ENCODE measurements at places on chromosomes 1 and 21.

- no peak for DNase-seq
These were observed 1.9 kb downstream of the BTF3L4 start for GRCh38 chr1:52057876-52058415.

- no peak for DNase-seq
These were observed 27.0 kb downstream of the ALPL start for GRCh38 chr1:21536218-21536617.

GRCh38 chr1:36645867-36646266 is 163.2 kb upstream of the CSF3R start:
- DNase-seq: no peak

DNA sequence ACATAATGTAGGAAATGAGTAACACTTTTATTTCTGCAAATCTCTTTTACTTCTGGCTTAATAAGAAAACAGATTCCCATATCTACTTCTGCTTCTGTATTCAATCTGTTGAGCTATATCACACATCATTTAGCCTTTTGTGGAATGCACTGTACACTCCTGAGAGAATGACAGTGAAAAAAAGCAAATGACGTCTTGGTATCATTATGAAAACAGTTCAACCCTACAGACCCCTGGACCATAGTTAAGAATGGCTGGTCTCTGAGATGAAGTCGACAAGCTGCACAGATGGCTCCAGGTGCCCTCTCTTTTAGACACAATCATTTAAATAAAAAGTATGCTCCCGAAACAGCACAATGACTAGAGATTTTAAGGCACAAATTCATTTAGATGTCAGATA is 247.0 kb downstream of the RERE start:
- no peak for DNase-seq

GRCh38 chr1:91712981-91713841 is 172.7 kb downstream of the TGFBR3 start:
- DNase-seq: peak; percentile 56

DNA sequence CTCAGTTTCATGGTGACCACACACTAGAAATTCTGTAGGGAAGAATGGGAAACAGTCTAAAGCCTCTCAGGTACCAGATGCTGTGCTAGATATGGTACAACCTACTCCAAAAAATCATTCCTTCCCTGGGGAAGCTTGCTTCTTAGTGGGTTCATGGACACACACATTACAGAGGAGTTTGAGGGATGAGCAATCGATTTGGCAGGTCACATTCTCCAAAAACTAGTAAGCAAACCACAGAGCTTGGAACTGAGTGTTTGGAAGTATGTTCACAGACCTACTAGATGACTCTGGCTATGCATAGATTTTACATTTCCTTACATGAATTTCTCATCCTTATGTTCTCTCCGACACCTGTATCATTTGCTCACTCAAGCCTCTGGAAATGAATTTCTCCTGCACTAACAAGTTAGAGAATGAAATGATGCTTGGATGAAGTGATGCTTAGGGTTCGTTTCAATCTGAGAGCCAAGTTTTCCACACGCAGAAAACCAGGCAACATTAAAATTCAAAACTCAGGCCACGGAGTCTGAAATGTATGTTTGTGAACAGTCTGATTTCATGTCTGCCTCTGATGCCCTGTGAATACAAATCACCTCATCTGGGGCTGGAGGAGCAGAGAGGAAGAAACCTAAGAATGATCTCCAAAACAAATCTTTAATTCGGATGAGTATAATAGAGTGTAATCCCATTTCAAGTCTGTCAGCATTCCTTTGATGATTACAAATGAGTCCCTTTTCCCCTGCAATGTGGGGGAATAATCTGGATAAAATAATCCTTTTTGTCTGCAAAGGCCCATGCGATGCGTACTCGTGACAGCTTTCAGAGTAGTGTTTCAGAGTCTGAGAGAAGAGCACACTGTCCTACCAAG is 11.0 kb downstream of the EVA1C start:
- DNase-seq: no peak

GRCh38 chr1:85349224-85349623 is 72.8 kb upstream of the BCL10 start:
- DNase-seq: no peak

- DNase-seq: no peak
These were observed 6.3 kb downstream of the ZBTB8B start for GRCh38 chr1:32470991-32471694.

DNA sequence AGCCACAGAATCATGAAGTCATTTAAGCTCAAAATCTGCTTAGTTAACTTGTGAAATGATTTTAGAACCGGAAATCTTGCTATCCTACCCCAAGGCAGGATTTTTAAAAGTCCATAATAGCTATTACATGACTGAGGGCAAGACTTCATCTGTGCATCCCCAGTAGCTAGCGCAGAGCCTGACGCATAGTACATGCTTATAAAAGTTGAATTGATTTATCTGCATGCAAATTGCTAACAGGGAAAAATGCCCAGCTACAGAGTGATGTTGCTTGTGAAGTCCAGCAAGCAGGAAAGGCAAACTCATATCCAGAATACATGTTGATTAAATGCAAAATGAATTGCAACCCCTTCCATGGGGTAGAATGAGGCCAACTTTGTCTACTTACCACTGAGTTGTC is 8.1 kb upstream of the MAP1LC3C start:
- no peak for DNase-seq

DNA sequence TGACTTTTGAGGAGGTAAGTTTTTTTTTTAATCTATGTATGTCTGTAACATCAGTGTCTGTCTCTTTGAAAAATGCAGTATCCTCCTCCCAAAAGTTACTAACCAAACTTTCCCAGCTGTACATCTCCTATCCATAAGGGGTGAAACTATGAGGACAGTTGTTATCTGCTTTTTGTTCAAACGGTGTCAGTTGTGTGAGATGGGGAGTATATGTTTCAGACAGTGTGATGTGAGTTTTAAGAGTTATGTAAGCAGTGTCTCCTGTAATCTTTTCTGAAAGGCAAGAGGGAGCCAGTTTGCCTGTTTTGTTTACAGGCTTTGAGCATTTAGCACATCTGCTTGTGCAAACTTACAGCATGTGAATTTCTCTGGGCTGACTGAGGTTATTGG is 34.8 kb upstream of the CACYBP start:
- no peak for DNase-seq

GRCh38 chr1:80047791-80048190 is 1041.3 kb upstream of the ADGRL4 start:
- DNase-seq: no peak

GRCh38 chr1:245503548-245503947 is 348.8 kb downstream of the KIF26B start:
- DNase-seq: no peak

DNA sequence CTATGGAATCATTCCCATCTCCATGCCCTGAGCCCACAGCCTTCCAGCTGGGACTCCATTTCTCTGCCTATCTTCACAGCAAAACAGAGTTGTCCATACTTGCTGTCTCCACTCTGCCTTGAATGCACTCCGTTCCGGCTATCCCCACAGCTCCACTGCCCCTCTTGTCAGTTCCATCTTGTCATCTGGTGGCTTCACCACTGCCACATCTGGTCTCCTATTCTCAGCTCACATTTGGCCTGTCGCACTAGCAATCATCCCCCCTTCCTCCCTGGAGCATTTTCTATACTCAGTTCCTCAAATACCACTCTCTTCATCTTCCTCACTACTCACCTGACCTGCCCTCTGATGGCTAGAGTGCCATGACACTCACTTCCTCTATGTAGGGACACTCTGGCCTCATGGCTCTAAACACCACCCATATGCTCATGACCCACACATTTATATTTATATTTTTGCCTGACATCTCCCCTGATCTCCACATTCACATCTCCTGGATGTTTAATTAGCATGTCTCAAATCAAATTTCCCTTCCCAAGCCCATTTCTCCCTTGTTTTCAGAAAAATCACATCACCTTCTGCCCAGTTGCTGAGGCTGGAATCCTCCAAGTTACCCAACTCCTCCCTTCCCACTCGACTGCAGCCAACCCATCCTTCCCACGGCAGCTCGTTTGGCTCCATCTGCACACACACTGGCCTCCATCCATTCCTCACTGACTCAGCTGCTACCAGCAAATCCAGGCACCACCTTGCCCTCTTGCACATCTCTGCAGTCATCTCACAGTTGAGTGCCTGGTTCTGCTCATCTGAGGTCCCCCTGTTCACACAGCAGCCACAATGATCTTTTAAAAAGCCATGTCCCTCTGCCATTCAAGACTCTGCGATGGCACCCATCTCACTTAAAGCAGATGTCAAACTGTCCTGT is 6.1 kb downstream of the ZNF692 start:
- no peak for DNase-seq

DNA sequence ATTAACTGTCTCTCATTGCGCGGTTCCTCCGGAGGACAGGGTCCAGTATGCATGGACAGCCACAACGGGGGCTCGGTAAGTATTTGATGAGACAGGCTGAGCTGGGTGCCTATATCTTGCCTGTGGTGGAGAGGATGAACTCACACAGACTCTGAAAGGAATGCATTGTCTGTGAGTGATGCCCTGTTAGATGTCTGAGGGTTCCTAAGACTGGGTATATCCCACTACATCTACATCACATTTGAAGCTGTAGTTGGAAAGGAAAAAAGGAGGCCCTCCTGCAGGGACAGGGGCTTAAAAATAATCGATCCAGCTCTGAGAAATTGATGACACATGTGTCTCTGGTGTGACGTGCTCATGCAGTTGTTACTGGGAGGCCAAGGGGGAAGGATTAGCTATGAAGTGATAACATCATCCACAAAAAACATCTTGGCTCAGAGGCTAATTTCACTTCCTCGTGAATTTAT is 1.9 kb downstream of the ADARB1 start:
- no peak for DNase-seq

DNA sequence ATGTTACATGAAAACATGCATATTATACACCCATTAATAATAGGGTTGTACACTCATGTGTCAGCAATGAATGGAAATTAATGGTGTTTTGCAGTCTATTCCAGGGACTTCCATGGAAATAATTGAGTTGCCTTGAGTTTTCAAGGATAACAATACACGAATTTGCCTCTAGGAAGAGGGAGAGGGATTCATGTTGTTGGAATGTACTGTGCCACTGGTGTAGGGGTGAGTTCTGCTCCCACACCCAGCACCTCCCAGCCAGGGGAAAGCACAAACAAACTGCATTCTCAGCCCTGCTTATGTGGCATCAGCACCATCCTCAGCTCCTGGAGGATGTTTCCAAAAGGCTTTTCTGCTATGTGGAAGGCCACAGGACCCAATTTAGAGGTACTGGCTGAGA is 57.8 kb downstream of the BCAR3 start:
- no peak for DNase-seq

DNA sequence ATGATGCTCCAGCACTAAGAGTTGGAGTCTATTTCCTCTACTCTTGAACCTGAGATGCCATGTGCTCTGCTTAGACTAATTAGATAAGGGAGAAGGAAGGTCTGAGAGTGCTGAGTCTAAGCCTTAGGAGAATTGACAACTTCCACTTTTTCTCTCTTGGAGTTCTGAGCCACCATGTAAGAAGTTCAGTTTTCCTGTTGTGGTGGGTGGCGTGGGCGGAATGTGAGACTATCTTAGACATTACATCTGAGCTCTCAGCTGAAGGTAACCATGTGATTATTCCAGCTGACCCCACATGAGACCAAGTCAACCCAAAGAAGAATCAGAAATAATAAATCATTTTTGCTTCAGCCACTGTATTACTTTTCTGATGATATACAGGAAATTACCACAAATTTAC is 404.5 kb upstream of the LRRC7 start:
- DNase-seq: no peak

DNA sequence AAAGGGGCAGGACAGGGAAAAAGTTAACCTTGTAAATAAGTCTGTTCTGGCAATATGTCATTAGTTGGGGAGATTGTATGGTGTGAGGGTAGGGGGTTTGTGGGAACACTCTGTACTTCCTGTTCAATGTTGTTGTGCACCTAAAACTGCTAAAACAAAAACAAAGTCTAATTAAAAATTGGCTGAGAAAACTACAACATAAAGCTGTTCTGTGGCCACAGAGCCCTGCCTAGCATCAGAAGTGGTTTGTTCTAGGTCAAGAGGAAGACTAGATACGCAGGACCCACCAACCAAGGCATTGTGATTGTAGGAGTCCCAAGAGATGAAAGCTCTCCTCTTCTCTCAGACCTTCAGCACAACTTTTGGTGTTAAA is 81.0 kb upstream of the LRRC8D start:
- DNase-seq: no peak

DNA sequence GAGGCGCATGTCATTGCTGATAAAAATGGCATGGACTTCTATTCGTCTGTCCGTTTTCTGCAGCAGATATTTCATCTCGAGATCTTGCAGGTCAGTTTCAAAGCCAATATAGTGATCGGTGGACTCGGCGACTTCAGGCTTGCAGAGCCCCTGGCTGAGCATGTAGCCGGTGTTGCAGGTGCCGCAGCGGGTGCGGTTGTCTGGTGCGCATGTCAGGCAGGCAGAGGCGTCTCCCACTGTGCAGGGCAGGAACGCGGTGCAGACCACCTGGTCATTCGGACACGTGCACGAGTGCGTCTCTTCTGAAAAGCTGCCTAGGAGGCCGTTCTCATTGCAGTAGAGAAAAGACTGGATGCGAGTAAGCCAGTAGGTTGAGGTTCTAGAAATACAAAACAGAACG is 378.9 kb downstream of the BRINP3 start:
- no peak for DNase-seq

- no peak for DNase-seq
These were observed 74.9 kb downstream of the JAK1 start for GRCh38 chr1:64891448-64891825.

DNA sequence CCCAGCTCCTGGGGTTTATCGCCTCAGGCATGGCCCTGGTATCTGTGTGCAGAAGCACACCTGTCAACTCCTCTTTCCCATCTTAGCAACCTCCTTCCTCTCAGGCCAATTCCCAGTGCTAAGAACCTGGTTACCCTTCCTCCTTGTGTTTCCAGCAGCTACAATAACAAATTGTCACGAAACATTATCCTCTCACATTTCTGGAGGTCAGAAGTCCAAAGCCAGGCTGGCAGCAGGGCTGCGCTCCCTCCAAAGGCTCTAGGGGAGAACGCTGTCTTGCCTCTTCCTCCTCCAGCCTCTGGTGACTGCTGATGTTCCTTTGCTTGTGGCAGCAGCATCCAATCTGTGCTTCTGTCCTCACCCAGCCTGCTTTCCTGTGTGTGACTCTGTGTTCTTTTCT is 10.7 kb upstream of the MRPS14 start:
- DNase-seq: no peak

DNA sequence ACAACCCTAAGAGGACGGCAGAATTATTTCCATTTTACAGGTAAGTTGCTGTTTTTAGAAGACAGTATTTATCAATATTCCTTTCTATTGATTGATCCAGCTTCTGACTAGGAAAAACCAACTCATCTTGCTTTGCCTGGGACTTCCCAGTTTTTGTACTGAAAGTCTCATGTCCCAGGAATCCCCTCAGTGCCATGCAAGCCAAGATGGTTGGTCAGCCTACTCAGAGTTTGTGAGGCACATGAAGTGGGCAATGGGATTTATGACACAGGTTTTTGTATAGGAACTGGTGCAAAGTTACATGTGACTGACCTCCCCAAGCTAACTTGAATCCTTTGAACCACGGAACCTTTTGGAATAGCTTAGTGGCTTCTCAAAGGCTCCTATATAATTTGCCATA is 45.5 kb downstream of the GNG12 start:
- DNase-seq: no peak

DNA sequence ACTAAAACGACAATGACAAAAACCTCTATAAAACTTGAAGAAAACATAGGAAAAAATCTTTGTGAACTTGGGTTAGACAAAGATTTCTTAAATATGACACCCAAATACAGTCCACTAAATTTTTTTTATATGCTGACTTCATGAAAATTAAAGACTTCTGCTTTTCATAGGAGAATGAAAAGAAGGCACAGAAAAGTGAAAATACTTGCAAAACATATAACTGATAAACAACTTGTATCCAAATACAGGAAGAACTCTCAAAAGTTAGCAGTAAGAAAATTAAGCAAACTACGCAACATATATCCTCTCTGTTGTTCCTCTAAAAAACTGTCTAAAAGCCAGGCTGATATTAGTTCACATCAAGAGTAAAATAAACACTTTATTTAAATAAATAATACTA is 53.6 kb downstream of the KIFAP3 start:
- DNase-seq: no peak

Measured in heart right ventricle (tissue), 16 donors.